ENCODE measurements at places on chromosomes 4 and X.

- DNase-seq: no peak
These were observed 411.8 kb downstream of the PPP1R2C start for GRCh38 chrX:42366181-42366580.

DNA sequence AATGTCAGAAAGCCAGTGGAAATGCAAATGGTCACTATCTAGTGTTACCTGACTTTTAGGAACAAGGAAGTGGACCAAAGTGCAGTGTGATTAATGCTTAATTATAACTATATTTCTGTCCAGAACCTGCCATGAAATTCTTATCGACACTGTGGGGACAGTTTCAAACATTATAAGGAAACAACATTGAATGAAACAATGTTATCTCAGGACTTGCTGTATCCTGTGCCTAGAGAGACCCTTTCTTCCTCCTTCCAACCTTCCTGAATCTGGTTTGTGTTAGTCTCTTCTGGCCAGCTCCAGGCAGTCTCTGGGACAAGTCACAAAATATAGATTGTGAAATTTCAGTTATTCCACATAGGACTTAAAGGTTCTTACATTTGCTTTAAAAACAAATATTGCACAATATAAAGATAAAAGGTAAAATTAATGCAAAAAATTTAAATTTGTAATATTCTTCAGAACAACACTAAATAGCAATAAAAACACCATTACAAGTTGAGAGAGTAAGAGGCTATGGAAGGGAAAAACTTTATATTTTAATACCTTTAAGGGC is 203.4 kb downstream of the ZNF674 start:
- DNase-seq: no peak

DNA sequence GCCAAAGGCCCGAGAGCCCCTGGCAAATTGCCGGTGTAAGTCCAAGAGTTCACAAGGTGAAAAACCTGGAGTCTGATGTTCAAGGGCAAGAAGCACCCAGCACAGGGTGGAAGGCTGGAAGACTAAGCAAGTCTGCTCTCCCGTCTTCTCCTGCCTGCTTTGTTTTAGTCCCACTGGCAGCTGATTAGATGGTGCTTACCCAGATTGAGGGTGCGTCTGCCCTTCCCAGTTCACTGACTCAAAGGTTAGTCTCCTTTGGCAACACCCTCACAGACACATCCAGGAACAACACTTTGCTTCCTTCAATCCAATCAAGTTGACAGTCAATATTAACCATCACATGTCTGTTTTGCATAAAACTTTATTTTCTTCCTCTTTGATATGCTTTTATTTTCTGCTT is 157.4 kb downstream of the HS3ST1 start:
- no peak for DNase-seq

- no peak for DNase-seq
These were observed 154.6 kb downstream of the AFAP1 start for GRCh38 chr4:7785017-7785416.

- DNase-seq: no peak
These were observed 103.9 kb downstream of the DCAF12L1 start for GRCh38 chrX:126448681-126449080.

GRCh38 chrX:137313627-137314026 is 252.3 kb upstream of the ZIC3 start:
- no peak for DNase-seq

GRCh38 chr4:127304356-127304755 is 328.4 kb upstream of the INTU start:
- DNase-seq: no peak

DNA sequence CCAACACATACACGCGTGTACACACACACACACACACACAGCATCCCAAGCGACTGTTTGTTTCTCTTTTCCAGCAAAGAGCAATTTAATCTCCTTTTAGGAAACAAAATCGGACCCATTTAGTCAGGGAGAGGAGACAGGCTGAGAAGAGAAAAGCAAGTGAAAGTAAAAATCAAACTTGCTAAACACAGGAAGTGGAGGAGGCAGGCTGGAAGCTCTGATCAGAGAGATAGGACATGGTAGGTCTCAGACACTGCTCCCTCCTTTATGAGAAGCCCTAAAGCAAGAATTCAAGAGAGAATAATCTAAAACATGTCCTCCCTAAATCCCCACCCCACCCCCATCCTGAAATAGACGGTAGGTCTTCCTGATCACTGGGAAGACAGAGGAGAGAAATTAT is 62.3 kb downstream of the GPC3 start:
- no peak for DNase-seq

DNA sequence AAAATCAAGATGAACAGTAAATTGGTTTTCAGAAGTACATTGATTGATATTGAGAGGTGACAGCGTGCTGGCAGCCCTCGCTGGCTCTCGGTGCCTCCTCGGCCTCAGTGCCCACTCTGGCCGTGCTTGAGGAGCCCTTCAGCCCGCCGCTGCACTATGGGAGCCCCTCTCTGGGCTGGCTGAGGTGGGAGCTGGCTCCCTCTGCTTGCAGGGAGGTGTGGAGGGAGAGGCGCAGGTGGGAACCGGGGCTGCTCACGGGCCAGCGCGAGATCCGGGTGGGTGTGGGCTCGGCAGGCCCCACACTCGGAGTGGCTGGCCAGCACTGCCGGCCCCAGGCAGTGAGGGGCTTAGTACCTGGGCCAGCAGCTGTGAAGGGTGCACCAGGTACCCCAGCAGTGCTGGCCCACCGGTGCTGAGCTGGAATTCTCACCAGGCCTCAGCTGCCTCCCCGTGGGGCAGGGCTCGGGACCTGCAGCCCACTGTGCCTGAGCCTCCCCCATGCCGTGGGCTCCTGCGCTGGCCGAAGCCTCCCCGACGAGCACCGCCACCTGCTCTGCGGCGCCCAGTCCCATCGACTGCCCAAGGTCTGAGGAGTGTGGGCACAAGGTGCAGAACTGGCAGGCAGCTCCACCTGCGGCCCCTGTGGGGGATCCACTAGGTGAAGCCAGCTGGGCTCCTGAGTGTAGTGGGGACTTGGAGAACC is 25.2 kb downstream of the RAP2C start:
- no peak for DNase-seq

- no peak for DNase-seq
These were observed 72.0 kb upstream of the SMARCAD1 start for GRCh38 chr4:94135701-94136100.

DNA sequence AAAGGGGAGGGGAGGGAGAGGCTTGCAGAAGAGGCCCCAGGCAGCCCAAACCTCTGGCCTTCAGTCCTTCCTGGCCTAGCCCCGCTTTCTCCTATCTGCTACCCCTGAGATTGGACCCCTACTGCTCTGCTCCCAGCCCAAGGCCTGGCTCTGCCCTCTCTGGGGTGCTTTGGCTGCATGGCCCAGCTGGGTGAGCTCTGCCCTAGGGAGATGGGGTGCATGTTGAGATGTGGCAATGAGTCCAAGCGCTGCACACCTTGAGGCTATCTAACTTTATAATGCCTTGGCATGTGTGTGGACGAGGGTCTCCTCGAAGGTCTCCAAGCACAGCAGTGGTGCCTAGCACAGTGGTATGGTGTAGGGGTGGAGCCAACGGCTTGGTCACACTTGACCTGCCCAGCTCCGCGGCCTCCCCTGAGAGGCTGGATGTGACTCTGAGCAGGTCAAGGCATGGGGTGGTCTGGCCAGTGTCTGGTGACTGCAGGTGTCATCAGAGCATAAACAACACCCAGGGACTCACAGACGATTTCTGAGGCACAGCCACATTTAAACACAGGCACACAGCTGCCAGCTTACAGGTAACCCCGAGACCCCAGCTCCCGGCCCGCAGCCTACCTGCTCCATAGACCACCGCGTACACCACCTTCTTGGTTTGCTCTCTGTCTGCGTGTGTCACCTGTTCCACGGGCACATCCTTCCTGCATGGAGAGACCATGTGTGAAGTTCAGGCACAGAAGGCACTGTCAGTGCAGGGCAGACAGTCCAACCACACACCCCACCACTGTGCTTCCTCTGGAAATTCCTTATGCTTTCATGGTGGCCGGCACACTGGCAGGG is 36.3 kb downstream of the NAT8L start:
- no peak for DNase-seq

DNA sequence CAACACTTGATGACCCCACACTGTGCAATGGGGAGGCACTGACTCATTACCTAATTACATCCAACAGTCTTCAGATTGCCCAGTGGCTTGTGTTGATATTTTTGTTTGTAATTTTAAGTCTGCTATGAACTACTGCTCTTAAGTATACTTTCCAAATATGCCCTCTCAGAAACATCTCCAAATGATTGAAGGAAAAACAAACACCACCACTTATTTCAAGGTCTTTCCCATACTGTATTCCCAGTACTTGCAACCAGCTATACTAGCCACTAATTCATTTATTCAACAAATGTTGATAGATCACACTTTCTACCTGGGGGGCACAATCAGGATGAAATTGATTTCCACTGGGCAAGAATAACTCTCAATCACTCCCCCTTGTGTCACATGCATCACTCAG is 302.2 kb upstream of the CPEB2 start:
- peak; percentile 25 for DNase-seq

Measured in NCI-H1417 (cell line).